ENCODE measurements at places on chromosomes 2 and 18.

DNA sequence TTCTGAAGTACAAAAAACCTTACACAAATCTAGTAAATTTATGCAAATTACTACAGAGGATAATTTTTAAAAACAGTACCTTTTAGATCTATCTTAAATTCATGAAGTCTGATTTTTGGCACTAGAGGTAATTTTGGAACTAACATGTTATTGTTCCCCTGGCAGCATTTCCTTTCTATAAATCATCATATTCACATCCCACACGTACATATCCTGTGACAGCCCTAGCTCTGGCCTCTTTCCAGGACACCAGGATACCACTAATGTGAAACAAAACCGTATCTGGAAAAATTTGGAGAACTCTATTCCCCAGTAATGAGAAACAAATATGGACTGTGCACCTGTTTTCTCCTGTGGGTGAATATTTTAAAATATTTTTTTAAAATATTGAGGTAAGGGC lies 14.0 kb upstream of the BIRC6 start:
- DNase-seq, result no peak

DNA sequence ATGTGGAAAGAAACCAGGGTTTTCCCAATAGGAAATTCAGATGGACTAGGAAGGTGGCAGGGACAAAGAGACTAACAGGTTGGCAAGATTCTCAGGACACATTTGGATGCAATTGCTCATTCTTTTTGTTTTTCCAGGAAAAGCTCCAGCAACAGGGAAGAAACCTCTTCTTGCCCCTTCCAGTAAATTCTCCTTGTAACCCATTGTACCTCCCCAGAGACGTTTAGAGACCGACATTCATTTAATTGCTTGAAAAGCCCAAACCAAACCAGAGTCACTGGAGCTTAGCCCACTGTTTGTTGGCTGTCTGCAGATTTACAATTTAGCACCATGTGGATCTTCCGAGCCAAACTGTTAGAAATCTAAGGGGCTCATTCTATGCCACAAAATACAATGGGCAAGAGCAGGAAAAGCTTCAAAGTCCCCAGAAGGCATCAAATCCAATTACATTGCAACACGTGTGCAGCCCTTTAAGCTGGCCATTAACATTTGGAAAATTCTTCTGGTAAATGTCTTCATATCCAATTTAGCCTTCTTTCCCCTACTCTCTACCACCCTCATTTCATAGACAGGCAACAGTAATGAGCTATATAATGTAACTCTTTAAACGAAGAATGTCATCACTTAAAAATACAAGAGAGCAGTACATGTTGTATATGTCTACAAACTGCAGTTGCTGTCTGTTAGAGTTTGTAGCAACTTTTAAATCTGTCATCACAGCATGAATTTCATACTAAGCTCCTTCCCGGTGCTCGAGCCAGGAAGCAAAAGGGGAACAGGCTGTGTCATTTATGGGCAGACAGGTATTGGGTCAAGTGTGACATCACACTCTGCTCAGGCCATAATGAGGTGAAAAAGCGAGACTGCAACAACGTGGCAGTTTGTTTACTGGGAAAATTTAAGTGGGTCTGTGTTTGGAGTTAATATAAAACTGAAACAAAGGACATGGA lies 235.6 kb upstream of the HNRNPA3 start:
- DNase-seq, result no peak

DNA sequence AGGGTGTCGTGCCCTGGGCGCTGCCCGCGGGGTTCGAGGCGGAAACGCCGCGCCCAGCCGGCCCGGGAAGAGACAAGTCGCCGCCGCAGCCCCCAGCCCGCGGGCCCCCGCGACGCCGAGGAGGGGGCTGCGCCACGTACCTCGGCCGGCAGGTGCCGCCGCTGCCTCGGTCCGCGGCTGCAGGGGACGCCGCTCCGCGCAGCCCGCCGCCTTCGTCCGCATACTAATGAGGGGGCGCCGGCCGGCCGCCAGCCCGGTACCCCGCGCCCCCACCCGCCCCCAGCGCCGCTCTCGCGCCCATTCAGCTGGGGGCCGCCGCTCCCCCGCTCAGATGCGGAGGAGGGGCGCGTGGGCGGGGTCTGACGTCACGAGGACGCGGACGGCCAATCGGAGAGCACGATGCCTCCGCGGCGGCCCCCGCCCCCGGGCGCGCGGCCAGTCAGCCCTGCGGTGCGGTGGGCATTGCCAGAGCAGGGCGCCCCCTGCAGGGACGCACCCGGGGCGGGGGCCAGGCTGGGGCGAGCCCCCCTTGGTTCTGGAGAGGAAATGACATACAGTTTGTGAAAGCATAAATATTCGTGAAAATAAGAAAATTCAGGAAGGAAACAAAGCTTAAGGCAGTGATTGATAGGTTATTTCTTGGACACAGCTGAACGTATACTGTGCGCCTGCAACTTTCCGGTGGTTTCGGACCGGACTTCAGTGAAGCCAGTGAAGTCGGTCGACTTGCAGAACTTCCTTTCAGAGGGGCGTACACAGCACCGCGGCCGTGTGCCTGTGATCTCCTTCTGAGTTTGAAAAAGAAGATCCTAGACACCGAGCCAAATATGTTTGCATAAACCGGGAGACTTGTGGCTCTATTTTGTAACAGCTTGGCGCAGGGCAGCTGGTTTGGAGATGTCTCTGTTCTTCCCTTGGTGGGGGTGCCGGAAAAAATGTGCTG lies at the start of gene ST3GAL5:
TSS of gene ST3GAL5 (minus strand) at position 307 of the 943 bp plus-strand sequence. CDS start at position 222, 85 bp downstream.
- DNase-seq, result peak; percentile 96

- DNase-seq, result no peak
These were observed 25.4 kb downstream of the SLC9A4 start for GRCh38 chr2:102498414-102498813.

GRCh38 chr2:186422226-186422625 lies 63.8 kb upstream of the ZC3H15 start:
- no peak for DNase-seq

DNA sequence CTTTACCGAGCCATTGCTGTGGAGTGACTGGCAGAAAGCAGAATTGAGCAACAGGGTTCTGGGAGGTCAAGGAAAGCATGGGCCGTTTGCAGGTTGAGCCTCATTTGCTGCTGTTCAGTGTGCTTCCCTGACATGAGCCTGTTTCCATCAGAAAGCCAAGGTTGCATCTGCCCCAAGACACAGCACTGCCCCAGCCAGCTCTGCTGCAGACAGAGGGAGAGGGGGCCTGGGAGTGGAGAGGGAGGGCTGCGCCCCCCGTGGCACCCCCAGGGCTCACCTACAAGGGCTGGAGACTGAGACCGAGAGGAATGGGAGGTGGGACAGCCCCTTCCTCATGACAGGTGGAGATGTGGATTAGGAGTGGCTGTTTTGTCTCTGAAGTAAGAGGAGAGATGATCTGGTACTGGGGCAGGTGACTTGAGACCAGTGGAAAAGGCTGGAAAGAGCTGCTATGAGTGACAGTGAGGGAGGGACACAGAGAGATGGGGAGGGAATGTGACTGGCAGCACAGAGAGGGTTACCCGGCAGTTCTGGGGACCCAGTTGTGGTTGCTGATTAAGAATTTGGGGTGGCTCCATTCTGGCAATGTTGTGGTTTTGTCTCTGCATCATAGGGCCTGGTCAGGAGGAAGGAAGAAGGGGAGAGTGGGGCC lies 218.0 kb downstream of the DYSF start:
- DNase-seq, result no peak

- no peak for DNase-seq
These were observed 295.0 kb upstream of the GULP1 start for GRCh38 chr2:187996630-187997029.

- DNase-seq, result no peak
These were observed 76.4 kb downstream of the TSHZ1 start for GRCh38 chr18:75287006-75287405.

GRCh38 chr2:62313449-62314227 lies 117.7 kb downstream of the B3GNT2 start:
- peak; percentile 68 for DNase-seq
